ENCODE measurements at places on chromosomes 2 and 18. TPM values are rescaled to one million over a fixed set of nuclear protein-coding genes. Genes with fewer than 3 reads are reported as not detected.

DNA sequence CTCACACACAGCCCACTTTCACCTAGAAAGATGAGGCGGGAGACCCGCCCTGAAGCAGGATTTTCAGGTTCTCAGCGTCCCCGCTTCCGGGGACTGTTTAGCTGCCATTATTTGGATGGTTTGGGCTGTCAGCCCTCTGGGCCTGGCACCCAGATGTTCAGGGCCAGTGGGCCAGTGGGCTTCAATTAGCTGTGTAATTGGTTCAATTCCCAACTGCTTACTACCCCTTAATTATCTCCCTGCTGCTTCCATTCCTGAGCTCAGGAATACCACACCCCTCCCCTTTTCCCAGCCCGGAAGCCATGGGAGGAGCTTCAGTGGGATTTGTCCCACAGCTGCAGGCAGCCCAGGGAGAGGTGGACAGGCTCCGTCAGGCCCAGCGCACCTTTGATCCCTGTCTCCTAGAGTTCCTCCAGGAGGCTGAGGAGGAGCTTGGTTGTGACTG is 114.1 kb upstream of the MYCN start:
- H3K4me3 ChIP-seq, result no peak overlapping the region
- no peak for DNase-seq
- H3K27ac ChIP-seq, result no peak overlapping the region

- H3K4me1 ChIP-seq, result no peaks in the 10 kb centered on the region
- H3K27me3 ChIP-seq, result no peaks in the 10 kb centered on the region
- no peak for DNase-seq
- H3K36me3 ChIP-seq, result no peaks in the 10 kb centered on the region
- H3K27ac ChIP-seq, result no peak overlapping the region
- H3K4me3 ChIP-seq, result no peak overlapping the region
Measured at GRCh38 chr2:167192833-167193232, 304.6 kb downstream of the XIRP2 start.

- H3K4me1 ChIP-seq, result no peaks in the 10 kb centered on the region
- H3K4me3 ChIP-seq, result no peak overlapping the region
- DNase-seq, result no peak
Measured at GRCh38 chr2:102114851-102115497, 27.6 kb upstream of the IL1R1 start.

DNA sequence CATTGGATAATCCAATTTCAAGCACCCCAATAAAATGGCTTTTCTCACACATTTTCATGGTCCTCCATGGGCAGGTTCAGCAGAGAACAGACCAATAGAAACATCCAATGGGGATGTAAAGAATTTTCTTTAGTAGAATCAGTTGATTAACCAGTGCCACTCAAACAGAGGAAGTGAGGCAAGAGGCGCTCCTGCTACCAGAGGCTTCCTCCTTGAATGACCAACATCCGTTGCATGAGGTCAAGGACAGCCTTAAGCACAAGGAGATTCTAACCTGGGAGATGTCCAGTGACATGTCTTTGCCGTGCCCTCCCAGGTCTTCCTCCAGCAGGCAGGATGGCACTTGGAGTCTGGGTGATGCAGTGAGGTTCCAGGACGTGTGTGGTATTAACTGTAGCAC is 146.6 kb downstream of the PIEZO2 start:
- H3K4me3 ChIP-seq, result no peak overlapping the region
- no peaks in the 10 kb centered on the region for H3K4me1 ChIP-seq
- DNase-seq, result no peak
- no peaks in the 10 kb centered on the region for H3K27me3 ChIP-seq
- H3K36me3 ChIP-seq, result no peaks in the 10 kb centered on the region

- peak overlapping the region; percentile 12 for H3K4me3 ChIP-seq
- peak overlapping the region; percentile 50 for H3K27ac ChIP-seq
- H3K27me3 ChIP-seq, result no peaks in the 10 kb centered on the region
- no peak for DNase-seq
- H3K4me1 ChIP-seq, result peaks cover 26% of the 10 kb centered on the region
- H3K36me3 ChIP-seq, result no peaks in the 10 kb centered on the region
Measured at GRCh38 chr2:37573451-37574388, 97.7 kb downstream of the CDC42EP3 start.

The SLC9A4 gene
- 0.05 TPM for total RNA-seq

- no peak for DNase-seq
- no peak overlapping the region for H3K27ac ChIP-seq
- H3K4me1 ChIP-seq, result no peaks in the 10 kb centered on the region
- H3K36me3 ChIP-seq, result no peaks in the 10 kb centered on the region
- no peaks in the 10 kb centered on the region for H3K27me3 ChIP-seq
- H3K4me3 ChIP-seq, result no peak overlapping the region
Measured at GRCh38 chr2:103387888-103388287, 626.1 kb downstream of the TMEM182 start.

DNA sequence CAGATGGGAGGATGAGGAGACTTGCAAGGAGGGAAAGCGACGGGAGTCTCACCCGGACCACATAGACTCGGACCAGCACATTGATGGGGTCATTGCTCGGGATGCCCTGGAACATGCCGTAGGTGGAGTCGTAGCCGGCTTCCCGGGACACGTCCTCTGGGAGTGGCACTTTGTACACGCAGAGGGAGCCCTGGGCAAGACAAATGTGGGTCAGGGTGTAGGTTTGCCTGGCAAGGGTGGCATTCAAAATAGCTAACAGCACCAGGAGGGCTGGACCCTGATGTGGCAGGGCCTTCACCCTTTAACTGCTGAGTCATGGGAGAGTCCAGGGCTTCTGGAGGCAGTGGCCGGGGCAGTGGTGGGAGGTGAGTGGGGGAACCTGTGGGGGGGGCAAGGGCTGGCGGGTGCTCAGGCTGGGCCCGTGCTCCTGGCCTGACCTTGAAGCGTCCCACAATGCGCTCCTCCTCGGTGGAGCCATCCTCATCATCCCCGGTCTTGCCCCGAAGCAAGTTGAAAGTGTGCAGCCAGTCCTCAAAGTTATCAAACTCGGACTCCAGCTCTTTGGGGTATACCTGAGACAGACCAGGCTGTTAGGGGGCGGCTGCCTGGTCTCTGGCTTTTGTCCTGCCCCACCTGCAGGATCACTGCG is 11.1 kb downstream of the OTOF start:
- no peak for DNase-seq
- no peaks in the 10 kb centered on the region for H3K36me3 ChIP-seq
- H3K27me3 ChIP-seq, result no peaks in the 10 kb centered on the region

The KCNK3 gene
- not detected for total RNA-seq

The NIFK gene
- total RNA-seq, result 102 TPM
